ENCODE measurements at places on chromosomes 13 and 19.
A peak's percentile ranks its signal among the peaks of the same experiment; 100 is the strongest.

- DNase-seq: no peak
Observed at GRCh38 chr19:50178859-50179537, 15.9 kb upstream of the IZUMO2 start.

DNA sequence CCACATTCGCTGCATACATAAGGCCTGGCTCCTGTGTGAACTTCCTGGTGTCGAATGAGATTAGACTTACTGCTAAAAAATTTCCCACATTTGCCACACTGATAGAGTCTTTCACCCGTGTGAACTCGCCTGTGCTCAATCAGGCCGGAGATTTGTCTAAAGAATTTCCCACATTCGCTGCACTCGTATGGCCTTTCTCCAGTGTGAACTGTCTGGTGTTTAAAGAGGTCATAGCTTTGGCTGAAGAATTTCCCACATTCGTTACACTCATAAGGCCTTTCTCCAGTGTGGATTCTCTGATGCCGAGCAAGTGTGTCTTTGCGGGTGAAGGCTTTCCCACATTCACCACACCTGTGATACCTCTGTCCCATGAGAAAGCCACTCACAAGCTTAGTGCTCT, 6.5 kb downstream of the ZNF671 start:
- DNase-seq: no peak

DNA sequence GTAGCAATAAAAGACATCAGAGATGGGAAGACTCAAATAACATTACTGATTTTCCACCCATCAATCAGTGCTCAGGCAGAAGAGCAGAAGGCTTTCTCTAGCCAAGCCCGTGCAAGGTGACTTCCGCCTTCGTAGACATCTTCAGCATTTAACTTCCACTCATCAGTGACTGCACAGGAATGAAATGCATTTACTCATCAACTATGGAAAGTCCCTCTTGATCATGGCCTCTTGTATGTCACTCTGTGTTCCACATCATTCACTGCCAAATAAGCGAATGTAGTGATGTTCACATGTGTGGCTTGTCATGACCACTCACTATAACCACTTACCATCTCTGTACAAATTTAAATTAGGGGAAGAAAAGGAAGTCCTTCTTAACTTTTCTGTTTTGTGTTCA, 49.4 kb downstream of the SACS start:
- no peak for DNase-seq

GRCh38 chr13:51233117-51233826, 11.1 kb downstream of the FAM124A start:
- DNase-seq: no peak

DNA sequence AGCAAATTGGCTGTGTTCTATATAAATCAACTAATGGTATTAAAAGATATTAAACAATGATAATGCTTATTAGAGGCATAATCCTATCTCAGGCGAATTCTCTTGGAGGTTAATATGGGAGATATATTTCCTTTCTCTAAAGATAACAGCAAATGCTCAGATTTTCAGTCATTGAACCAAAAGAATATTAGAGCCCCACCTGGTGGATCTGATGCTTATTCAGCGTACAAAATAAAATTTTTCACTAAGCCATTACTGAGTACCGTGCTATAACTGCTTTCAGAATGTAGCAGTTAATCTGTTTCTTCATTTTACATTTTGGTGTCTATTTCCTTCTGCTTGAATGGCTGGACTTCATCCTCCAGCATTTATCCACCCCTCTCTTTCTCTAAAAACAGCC, 143.3 kb upstream of the IPO5 start:
- no peak for DNase-seq

GRCh38 chr19:19540715-19541515, 2.9 kb downstream of the CILP2 start:
- peak; percentile 35 for DNase-seq

GRCh38 chr19:48365602-48366001, 1.4 kb downstream of the SYNGR4 start:
- DNase-seq: no peak

GRCh38 chr19:51324167-51324481, 12.7 kb downstream of the IGLON5 start:
- no peak for DNase-seq

DNA sequence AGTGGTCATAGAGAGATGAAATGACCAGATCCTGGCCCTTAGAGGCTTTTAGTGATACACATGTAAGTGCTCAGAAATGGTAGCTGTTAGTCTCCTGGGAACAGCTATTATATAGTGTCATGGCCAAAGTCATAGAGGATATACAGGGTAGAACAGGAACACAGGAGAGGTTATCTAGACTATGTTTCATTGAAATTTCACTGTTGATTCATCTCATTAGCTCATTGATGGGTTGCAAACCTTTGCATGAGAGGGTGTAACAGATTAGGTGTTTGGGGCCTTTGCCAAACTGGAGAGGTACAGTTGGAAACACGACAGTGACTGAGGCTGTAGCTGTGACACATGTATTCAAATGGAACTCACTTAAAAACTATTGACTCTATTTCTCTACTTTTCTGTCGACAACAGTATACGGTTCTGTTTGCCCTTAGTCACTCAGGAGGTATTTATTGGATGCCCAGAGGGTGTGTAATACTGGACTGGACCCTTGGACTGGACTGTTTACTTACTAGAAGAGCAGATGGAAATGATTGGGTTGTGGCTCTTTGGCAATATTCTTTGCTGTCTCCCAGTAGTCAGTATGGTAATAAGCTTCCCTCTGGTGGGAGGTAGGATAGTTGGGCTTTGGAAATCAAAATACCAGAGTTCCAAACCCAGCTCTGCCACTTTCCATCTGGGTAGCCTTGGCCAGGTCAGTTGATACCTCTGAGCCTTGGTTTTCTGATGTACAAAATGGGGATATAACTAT, 29.8 kb downstream of the ARHGAP35 start:
- no peak for DNase-seq

GRCh38 chr13:43587376-43587775, 199.4 kb downstream of the ENOX1 start:
- no peak for DNase-seq

DNA sequence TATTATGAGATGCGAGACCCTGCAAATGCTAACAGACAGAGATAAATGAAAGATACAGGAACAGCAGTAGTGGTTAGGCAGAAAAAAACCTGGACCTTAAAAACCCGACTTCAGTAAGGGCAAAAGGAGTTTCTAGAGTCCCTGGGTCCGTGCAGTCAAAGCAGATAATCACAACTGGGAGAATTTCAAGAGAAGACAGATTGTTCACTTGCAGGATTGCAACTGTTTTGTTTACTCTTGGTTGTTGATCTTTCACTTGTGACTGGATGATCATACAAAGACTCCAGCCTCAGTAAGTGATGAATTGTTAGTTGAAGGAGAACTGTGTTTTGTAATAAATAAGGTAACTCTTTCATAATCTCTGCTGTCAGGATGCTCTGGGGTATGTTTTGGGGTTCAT, 135.1 kb downstream of the GPC6 start:
- DNase-seq: no peak

GRCh38 chr13:47294691-47295090, 397.8 kb upstream of the HTR2A start:
- DNase-seq: no peak

DNA sequence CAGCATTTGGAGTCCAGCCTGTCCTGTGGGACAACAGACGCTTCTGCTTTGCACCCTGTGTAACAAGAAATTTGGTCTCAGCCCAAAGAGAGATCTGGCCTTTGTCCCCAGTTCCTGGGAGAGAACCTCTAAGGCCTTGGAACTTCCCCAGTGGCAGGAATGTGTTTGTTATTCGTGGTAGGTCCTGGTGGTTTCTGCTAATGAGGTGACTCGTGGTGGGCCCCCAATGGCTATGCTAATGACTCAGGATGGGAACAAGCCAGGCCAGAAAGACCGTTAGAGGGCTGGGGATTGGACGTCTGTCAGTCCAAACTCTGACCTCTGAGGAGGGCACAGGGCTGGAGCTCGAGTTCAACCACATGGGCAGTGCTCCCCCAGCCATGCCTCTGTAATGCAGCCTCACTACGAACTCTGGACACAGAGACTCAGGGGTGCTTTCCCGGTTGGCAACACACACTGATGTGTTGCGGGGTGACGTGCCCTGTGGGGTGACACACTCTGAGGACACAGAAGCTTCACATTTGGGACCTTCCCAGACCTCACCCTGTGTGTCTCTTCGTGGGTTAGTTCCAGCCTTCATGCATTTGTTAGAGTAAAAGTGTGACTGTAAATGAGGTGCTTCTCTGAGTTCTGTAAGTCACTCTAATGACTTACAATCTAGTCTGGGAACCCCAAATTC, 38.9 kb downstream of the TEX29 start:
- no peak for DNase-seq

DNA sequence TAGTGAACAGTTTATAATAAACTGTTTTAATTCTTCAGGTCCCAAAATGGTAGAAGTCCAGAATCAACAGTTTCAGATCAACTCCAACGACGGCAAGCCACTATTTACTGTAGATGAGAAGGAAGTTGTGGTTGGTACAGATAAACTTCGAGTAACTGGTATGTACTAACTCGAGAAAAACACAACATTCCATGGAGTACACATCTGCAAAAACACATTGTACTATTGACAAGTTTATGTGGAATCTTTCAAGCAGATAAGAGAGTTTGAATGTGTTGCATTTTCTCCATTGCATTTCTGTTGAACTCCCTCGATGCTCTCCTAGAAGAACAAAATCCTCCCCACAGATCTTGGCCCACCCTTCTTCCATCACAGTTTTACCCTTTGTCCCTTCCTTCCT, 98.5 kb downstream of the SGCG start:
- DNase-seq: no peak

DNA sequence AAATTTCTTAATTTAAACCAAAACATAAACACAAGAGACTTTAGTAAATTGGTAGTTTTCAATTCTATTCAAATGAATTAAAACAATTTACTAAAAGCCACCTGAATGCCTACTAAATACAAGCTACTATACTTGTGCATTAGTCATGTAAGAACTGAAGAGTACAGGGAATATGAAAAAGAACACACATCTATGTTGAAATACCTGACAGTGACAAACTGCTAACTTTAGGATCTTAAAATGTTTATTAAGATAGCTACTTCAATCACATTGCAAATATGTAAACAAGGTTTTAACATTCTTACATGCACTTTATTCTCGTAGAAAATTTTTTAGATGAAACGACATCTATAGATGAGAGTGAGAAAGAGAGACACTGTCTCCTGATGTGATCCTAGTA, 4.1 kb downstream of the SPRYD7 start:
- DNase-seq: no peak

DNA sequence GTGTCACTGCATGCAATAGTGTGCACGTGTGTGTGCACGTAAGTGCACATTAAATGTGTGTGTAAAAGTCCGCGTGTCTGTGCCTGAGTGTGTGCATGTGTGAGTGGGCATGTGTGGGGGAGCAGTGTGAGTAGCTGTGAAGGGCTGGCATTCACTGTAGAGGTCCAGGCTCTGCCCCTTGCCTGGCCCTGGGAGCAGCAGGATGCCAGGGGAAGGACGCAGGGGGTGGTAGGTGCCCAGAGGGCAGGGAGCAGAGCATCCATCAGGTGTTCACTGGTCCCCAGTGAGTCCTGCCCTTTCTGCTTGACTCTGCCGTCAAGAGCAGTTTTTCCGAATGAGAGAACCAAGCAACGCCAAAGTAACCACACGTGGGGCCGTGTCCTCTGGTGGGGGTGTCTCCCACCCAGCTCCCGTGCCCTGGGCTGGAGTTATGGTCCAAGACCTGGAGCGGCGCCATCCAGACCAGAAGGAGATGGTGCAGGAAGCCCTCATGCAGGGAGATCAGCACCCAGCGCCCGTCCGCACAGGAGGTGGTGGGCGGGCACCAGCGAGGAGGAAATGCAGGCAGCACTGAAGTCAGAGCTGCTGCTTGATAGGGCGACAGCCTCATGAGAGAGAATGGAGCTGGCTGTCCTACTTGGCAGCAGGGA, 68.5 kb downstream of the TEX29 start:
- no peak for DNase-seq

DNA sequence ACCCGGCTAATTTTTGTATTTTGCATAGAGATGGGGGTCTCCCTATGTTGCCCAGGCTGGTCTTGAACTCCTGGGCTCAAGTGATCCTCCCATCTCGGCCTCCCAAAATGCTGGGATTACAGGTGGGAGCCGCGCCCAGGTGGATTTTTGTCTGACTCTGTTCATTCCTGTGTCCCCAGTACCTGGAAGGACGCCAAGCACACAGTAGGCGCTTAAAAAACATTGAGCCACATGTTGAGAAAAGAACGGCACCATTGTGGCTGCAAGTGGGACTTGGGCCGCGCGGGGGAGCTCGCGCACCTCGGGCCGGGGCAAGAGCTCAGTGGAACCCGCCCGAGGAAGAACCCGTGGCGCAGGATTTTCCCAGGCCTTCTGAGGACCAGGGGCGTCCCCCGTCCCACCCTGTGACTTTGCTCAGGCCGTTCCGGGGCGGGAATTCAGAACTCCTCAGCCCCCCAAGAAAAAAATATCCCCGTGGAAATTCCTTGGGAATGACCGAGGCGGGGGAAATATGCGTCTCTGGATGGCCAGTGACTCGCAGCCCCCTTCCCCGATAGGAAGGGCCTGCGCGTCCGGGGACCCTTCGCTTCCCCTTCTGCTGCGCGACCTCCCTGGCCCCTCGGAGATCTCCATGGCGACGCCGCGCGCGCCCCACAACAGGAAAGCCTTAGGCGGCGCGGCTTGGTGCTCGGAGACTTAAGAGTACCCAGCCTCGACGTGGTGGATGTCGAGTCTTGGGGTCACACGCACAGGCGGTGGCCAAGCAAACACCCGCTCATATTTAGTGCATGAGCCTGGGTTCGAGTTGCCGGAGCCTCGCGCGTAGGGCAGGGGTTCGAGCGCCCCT, 1.4 kb upstream of the ICAM1 start:
- no peak for DNase-seq

GRCh38 chr13:47564041-47564440, 437.0 kb downstream of the SUCLA2 start:
- DNase-seq: no peak

- no peak for DNase-seq
Observed at GRCh38 chr19:56101746-56102535, 19.2 kb downstream of the ZNF787 start.

GRCh38 chr13:36915106-36915505, 4.9 kb downstream of the SMAD9 start:
- no peak for DNase-seq

DNA sequence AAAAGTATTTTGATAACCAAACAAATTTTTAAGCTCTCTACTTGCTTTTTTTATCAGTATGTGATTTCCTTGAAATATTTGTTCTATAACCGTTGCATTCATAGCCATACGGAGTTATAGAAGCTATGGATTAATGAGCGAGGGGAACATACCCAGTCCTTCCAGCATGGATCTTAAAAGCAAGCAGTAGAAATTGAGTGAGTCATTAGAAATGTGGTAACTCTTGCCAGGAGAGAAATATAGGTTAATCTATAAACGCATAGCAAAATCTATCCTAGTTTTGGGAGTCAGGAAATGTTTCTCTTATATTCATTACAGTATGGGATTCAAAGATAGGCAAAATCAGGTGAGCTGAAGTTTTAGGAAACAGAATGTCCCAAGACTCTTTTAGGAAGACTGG, 507.4 kb downstream of the DACH1 start:
- no peak for DNase-seq

Measured in NCI-H1436 treated with DMSO at 0.1 percent for 48 hours (cell line).